T follicular helper cell (primary cell): ENCODE measurements at places on chromosomes 5 and 9.

DNA sequence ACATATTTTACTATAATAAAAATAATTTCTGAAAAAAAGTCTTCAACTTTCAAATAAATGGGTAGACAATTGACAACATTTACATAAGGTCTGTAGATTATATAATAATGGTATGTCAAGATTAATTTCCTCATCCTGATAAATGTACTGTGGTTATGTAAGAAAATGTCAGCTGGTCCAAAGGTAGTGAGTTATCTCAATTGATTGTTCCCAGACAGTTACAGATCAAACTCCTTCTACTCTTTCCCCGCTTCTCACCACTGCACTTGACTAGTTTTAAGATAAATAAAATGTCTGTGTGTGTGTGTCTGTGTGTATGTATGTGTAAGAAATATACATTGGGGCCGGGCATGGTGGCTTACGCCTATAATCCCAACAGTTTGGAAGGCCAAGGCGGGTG lies 16.4 kb upstream of the MARCHF6 start:
- no peak for DNase-seq

- no peak for DNase-seq
Measured at GRCh38 chr5:148626986-148627385, 27.3 kb downstream of the HTR4 start.

GRCh38 chr5:155147222-155147621 lies 133.7 kb downstream of the KIF4B start:
- no peak for DNase-seq

GRCh38 chr5:68084396-68084795 lies 131.2 kb upstream of the PIK3R1 start:
- no peak for DNase-seq

GRCh38 chr5:51696122-51696521 lies 312.9 kb downstream of the ISL1 start:
- no peak for DNase-seq

DNA sequence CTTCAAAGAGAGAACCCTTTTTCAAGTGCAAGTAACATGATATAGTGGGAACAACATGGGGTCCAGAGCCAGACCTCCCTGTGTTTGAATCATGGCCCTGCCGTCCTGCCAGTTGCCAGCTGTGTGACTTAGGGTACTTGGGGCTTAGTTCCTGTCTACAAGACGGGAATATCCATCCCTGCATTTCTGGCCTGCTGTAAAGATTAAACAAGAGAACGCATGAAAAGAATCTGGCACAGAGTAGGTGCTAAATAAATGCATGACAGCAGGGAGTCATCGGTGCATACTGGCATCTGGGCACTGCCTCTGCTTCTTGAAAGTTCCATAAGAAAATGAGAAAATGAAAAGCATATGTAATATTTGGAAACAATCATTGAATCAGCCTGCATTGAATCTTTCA lies 77.8 kb upstream of the PRRC1 start:
- no peak for DNase-seq

GRCh38 chr5:88845081-88845697 lies 37.8 kb downstream of the MEF2C start:
- no peak for DNase-seq

GRCh38 chr9:137191691-137192447 lies 3.4 kb downstream of the SSNA1 start:
- no peak for DNase-seq

GRCh38 chr5:128380337-128380736 lies 157.7 kb downstream of the FBN2 start:
- no peak for DNase-seq

- DNase-seq: no peak
Measured at GRCh38 chr5:176697267-176697933, 50.1 kb downstream of the TSPAN17 start.
